ENCODE measurements at places on chromosomes 5 and 9.

DNA sequence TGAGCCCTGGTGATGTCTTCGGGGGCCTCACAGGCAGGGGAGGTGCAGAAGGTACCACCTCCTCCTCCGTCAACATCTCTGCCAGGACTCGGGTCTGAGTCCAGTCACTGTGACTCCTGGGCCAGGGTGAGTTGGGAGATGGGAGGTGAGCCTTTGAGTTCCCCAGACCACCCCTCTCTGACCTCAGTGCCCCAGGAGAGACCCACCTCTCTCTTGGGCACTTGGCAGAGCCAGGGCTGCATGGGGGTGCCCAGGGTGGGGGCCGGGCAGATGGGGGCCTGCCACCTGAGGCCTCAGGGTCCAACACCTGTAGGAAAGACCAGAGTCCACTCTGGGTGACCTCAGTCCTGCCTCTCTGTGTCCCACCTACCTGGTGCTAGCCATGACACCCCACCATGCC is 6.8 kb downstream of the KIF12 start:
- no peak for DNase-seq

DNA sequence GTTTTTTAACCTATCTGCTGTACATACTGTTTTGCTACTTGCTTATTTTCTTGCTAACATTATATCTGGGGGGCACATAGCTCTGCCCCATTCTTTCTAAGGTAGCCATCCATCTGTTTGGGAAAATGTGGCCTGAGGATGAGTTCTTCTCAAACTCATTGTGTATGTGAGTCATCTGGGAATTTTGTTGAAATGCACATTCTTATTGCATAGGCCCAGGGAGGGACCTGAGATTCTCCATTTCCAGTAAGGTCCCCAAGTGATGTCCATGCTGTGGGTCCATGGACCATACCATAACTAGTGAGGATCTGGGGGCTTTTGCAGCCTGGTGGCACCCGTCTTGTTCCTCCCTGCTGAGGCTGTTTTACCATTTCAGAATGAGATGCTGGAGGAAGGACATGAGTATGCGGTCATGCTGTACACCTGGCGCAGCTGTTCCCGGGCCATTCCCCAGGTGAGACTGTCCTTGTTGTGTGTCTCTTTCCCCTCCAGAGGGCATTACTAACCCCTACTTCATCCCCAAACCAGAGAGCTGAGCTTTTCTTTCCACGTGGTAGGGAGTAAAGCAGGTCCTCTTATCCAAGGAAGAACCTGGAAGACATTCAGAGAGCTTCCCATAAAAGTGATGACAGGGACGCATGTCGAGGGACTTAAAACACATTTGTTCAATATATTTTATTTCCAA is 28.6 kb downstream of the CYFIP2 start:
- no peak for DNase-seq

GRCh38 chr9:89920951-89921350 is 316.1 kb downstream of the GADD45G start:
- no peak for DNase-seq

DNA sequence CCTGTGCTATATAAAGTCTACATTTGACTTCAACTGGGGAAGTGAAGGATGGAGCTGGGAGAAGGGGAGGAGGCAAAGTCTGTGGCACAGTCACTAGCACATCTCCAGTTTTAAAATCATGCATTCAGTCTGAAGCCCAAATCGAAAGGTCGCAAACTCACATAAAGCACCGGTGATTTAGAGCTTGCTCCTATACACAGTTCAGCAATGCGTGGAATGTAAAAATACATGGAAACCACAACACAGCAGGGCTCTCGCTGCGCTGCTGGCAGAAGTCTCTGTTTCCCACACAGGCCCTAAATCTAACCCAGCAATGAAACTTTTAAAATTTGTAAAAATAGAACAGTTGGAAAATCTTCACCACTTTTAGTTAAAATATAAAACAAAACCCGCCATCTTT is 68.2 kb downstream of the EBF1 start:
- DNase-seq = no peak

Data from activated CD8-positive, alpha-beta memory T cell treated with anti-CD3 and anti-CD28 coated beads for 4 hours (primary cell).